CD4-positive, alpha-beta T cell treated with Interleukin-2 at 100 ng/mL for 4 hours (primary cell): ENCODE measurements at places on chromosomes 16 and 17.

DNA sequence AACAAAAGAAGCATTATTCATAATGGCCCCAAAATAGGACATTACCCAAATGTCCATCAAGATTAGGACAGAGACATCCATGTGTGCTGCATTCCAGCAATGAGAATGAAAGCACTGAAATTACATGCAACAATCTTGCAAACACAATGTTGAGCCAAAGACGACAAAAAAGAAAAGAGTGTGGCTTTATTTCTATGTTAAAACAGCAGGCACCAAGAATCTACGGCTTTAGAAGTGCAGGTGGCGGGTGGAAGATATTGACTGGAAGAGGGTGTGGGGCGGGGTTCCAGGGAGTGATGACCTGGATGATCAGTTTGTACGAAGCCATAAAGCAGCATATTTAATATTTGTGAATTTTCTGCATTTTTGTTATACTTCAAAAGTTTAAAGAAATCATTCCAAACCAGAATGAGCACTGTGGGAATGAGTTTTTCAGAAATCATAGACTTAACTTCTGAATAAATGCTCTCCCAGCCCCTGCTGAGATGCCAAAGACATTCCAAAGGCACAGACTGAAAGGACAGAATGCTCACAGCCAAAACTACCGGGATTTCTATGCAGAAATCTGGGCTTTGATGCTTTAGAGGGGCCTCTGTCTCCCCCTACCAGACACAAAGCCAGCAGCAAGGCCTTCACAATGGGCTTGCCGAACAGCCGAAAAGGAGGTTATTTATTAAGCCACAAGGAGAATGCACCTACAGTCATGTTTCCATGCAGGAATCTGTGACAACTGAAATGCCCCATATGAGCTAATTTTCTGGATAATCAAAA, 361.6 kb downstream of the GRIN2A start:
- no peak for DNase-seq

DNA sequence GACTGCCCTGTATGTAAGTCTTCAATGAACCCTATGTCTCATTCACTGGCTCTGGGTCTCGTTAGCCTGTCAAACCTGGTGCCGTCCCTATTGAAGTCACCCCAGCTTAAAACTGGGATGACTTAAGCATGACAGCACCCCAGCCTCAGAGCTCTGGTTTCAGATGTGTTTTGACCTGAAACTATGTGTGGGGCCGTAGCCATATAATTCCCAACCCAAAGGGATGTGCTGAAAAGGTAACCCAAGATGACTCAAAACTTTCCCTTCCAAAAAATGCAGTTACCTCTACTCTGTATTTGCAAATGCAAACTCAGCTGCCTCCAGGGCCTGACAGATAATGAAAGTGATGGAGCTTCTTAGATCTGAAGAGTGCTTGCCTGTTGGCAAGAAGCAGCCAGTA, 478.3 kb upstream of the ERCC4 start:
- DNase-seq: no peak

- no peak for DNase-seq
These were observed 1.4 kb downstream of the CUEDC1 start for GRCh38 chr17:57953705-57954396.

- DNase-seq: peak; percentile 51
These were observed 2.1 kb downstream of the P2RX5 start for GRCh38 chr17:3693829-3694231.

- no peak for DNase-seq
These were observed 113.8 kb downstream of the OR1D5 start for GRCh38 chr17:2949469-2950044.

DNA sequence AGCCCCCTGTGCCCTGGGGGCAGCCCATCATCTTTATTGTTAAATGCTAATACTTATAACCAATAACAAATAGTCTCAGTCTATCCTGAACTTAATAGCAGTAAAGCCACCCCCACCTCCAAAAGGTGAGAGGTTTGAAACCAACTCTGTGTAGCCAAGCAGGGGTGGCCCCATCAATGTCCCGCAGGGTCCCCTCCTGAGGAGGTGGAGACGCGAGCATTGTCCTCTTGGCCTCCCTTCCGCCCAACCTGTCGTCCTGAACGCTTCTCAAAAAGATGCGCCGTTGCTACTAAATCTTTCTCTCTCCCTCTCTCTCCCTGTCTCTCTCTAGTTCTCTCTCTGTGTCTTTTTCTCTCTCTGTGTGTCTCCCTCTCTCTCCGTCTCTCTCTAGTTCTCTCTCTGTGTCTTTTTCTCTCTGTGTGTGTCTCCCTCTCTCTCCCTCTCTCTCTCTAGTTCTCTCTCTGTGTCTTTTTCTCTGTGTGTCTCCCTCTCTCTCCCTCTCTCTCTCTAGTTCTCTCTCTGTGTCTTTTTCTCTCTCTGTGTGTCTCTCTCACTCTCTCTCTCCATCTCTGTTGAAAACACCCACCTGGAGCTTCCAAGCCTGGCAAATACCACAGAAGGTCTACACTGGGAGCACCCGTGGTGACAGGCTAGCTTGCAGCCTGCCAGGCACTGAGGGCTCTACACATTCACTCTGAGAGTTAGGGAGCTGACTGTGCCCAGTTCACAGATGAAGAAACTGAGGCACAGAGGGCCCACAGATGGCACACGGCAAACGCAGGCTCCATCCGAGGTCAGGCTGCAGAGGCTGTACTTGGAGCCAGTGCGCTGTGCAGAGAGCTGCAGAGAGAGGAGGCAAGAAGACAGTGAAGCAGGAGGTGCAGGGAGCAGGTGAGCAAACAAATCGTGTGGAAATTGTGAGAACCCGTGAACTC, 185.9 kb downstream of the C16orf95 start:
- DNase-seq: no peak

DNA sequence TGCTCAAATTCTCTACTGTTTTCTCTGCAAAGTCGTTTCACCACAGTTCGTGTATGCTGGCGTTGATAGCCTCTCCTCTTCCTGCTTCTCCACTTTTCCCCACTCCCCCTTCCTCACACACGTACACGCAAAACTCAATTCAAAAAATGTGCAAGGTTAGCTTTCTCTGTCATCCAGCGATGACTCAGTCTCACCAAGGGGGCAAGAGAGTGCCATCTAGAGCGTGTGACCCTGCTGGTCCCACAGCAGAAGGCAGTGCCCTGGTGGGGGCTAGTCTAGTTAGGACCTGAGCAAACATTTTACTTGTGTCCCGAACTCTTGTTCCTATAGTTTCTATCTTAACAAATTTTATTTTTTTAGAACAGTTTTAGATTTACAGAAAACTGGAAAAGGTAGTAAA, 121.2 kb upstream of the CHMP6 start:
- DNase-seq: peak; percentile 24

GRCh38 chr16:58499092-58499511, 841 bp upstream of the NDRG4 start:
- DNase-seq: no peak

GRCh38 chr16:17776888-17777287, 306.1 kb upstream of the XYLT1 start:
- DNase-seq: no peak

DNA sequence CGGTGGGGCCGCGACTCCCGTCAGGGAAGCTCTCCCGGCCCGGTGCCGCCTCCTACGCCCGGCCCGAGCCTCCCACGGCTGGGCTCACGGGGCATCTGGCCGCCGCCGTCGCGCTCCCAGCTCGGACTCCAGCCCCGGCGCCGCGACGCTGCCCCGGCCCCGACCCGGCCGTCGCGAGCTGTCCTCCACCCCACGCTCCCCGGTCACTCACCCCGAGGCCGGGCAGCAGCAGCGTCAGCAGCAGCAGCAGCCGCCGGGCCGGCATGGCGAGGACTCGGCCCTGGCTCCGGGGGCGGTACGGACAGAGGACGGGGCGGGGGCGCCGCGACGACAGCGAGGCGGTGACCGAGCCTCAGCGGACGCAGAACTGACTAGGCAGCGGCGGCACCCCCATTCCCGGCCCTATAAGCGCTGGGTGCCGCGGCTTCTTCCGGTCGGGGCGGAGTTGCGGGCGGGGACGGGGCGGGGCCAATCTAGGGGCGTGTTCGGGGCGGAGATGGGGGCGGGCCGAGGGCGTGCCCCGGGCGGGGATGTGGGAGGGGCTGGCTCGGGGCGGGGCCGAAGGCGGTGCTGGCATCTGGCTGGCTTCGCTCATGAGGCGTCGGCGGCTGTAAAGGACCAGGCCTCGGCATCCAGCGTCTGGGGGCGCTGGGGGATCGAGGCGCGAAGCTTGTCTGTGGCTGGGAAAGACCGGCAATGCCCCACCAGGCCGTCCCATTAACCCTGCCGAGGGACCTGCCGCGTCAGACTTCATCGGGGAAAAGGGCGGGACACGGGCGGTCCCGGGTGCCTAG, at the start of gene ERN1:
TSS of gene ERN1 (minus strand) at position 380 of the 794 bp plus-strand sequence. CDS start at position 265, 115 bp downstream.
- peak; percentile 89 for DNase-seq

DNA sequence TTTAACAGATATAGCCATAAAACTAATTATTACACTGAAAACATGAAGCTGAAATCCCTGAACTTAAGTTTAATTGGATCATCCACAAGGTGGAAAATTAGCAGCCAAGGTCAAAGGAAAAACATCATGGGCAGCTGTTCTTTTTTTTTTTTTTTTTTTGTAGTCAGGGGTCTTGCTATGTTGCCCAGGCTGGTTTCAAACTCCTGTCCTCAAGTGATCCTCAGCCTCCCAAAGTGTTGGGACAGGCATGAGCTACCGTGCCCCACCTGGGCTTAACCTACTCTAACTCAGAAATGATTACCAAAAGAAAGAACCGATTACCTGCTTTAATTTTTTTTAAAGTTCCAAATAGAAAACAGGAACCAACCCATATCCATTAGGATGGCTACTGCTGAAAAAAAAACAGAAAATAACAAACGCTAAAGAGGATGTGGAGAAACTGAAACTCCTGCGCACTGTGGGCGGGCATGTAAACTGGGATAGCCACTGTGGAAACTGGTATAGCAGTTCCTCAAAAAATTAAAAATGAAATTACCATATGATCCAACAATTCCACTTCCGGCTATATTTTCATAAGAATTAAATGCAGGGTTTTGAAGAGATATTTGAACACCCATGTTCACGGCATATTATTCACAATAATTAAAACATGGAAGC, 8.6 kb downstream of the CMC2 start:
- no peak for DNase-seq

GRCh38 chr17:17518014-17518413, 21.8 kb upstream of the RASD1 start:
- DNase-seq: no peak

DNA sequence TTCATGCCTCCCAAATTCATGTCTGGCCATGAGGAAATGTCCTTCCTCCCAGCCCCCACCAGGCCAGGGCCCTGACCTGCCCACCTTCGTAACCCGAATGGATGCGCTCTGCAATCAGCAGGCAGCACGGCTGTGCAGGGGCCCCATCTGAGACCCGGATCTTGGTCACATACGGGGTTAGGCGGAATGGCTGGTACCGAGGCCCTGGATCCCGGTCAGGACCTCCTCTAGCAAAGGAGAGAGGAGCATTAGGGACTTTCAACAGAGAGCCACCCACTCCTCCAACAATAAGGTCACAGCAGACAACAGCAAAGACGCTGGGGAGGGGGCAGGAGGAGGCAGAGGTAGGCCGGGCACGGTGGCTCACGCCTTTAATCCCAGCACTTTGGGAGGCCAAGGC, 3.6 kb downstream of the PER1 start:
- no peak for DNase-seq

GRCh38 chr16:24255456-24256371, at the start of gene CACNG3:
Gene CACNG3, plus strand, starts transcription at chr16:24256335. Its CDS starts 420 bp downstream, at chr16:24256755.
- peak; percentile 6 for DNase-seq

GRCh38 chr17:7972131-7972785, 30.2 kb upstream of the GUCY2D start:
- no peak for DNase-seq

- no peak for DNase-seq
These were observed 12.3 kb downstream of the NUPR1 start for GRCh38 chr16:28526201-28527099.

- peak; percentile 48 for DNase-seq
These were observed 4.1 kb upstream of the C1QTNF1 start for GRCh38 chr17:79019632-79020584.

DNA sequence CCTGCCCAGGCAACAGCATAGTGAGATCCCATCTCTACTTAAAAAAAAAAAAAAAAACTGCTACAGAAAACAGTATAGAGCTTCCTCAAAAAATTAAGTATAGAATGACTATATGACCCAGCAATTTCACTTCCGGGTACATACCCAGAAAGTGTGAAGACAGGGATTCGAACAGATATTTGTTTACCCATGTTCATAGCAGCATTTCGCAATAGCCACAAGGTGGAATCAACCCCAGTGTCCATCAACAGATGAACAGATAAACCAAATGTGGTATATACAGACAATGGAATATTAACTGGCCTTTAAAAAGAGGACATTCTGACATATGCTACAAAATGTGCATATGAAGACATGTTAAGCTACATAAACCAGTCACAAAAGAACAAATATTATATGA, 95.5 kb downstream of the CHD9NB start:
- DNase-seq: no peak
